ENCODE measurements at places on chromosomes 13 and 19.
A peak's percentile ranks its signal among the peaks of the same experiment; 100 is the strongest.

- no peak for DNase-seq
Observed at GRCh38 chr13:28012383-28012782, 23.9 kb upstream of the URAD start.

DNA sequence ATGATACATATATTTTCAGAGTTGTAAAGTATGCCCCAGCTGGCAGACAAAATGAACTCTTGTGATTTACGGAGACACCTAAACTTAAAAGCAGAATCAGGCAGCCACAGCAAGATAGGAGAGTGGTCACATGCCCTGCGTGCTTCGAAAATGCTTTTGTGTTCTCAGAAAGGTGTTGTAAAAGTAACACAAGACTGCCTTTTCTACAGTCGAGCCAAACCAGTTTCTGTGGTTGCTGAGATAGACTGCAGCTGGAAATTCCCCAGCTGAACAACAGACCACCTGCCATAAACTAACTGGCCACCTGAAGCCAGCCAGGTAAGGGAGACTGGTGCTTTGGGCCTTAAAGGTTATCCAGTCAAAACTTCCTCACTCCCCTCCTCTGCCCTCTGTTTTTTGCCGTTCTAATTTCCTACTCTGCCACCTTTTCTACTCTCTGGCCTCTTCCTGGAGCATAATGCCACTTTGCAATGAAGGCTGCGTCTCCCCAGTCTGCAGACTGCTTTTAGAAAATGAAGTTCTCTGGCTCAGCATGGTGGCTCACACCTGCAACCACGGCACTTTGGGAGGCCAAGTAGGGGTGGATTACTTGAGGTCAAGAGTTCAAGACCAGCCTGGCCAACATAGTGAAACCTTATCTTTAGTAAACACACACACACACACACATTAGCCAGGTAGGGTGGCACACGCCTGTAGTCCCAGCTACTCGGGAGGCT, 381.2 kb upstream of the SLITRK1 start:
- no peak for DNase-seq

DNA sequence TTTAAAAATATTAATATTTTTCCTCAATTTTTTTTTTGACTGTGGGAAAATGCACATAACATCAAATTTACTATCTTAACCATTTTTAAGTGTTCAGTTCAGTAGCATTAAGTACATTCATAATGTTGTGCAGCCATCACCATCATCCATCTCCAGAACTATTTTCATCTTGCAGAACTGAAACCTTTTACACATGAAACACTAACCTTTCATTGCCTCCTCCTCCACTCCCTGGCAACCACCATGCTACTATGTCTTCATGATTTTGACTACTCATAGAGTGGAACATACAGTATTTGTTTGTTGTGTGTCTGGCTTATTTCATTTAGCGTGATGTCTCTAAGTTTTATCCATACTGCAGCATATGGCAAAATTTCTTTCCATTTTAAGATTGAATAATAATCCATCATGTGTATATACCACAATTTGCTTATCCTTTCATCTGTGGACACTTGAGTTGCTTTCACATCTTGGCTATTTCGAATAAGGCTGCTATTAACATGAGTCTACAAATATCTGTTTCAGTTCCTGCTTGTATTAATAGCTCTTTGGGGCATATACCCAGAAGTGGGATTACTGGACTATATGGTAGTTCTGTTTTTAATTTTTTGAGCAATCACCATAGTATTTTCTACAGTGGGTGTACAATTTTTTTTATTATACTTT, 376.4 kb downstream of the MTUS2 start:
- no peak for DNase-seq

- no peak for DNase-seq
Observed at GRCh38 chr19:42330241-42330711, 4.8 kb downstream of the MEGF8 start.

DNA sequence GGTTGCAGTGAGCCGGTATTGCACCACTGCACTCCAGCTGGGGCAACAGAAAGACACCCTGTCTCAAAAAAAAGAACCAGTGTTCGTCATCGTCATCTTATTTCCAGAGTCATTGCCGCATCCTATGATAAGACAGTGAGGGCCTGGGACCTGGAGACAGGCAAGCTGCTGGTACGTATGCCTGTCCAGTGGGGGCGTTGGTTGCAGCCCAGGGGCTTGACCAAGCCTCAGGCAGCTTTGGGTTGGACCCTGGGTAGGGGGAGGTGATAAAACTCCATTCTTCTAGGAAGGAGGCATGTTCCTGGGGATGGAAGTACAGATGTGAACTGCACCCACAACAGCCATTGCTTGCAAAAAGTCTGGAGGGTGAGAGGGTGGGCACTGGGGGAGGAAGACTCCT, 15.6 kb downstream of the WDR88 start:
- no peak for DNase-seq

DNA sequence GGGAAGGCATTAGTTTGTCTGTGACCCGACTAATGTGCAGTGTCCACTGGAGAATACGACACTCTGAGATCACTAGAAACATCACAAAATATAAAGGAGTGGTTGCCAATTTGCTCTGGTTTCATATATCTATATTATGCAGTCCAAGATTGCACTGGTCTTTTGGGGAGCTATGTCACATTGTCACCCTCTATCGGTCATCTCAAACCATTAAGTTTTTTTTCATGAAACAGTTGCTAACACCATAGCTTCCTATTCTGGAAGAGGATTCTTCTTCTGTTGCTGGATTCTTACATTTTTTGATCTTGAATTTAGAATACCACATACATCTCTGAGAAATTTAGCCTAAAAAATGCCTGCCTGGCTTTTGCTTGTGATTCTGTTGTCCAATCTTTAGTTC, 168.6 kb downstream of the LACC1 start:
- DNase-seq: no peak

DNA sequence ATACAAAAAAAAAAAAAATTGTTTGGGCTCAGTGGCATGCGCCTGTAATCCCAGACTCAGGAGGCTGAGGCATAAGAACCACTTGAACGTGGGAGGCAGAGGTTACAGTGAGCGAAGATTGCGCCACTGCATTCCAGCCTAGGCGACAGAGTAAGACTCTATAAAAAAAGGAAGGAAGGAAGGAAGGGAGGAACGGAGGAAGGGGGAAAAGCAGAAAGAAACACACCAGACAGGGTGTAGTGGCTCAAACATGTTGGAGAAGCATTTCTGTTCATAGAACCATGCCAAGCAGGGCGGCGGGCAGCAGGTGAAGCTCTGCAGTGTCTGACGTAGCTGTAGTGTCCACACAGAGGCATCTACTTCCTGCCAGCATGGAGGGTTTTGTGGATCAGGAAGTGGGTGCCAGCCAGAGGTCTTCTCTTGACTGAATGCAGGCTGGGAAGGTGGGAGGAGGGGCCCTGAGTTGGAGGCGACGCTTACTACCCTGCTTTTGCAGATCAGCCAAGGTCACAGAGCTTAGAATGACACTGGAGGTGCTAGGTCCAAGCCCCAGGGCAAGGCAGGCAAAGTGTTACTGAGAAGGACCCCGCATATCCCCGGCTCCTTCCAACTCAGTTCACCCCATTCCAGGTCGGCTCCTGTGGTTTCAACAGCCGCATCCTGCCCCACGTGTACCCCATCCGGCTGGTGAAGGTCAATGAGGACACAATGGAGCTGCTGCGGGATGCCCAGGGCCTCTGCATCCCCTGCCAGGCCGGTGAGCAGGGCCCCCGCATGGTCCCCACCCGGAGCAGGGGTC, 11.6 kb upstream of the PGLS start:
- DNase-seq: no peak

GRCh38 chr13:43516401-43516833, 270.4 kb downstream of the ENOX1 start:
- DNase-seq: no peak

DNA sequence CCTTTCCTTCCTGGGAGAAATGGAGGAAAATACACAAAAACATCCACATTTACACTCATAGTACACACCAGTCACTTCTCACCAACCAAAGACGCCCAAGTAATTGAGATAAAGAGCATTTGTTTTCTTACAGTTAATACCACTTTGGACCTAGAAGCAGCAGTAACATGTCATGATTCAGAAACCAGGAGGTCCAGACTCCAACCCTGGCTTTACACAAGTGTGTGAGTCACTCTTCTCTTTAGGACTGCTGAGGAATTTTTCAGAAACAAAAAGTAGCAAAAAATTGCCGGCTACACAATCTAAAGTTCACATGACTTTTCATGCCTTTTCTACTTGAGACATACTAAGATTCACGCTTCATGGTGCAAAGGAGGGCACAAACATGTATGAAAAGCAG, 42.1 kb downstream of the TUBGCP3 start:
- DNase-seq: no peak

- DNase-seq: peak; percentile 68
Observed at GRCh38 chr19:35011737-35012682, 11.9 kb downstream of the GRAMD1A start.

- no peak for DNase-seq
Observed at GRCh38 chr13:26406791-26407190, 150.7 kb upstream of the WASF3 start.

- DNase-seq: peak; percentile 97
Observed at GRCh38 chr13:50124536-50125303, 109.5 kb downstream of the KCNRG start.

- DNase-seq: no peak
Observed at GRCh38 chr13:29498426-29499040, 97.0 kb downstream of the SLC7A1 start.

- no peak for DNase-seq
Observed at GRCh38 chr13:76296751-76297150, 589.5 kb downstream of the KCTD12 start.

- no peak for DNase-seq
Observed at GRCh38 chr19:46391296-46392251, 21.8 kb downstream of the CCDC8 start.

DNA sequence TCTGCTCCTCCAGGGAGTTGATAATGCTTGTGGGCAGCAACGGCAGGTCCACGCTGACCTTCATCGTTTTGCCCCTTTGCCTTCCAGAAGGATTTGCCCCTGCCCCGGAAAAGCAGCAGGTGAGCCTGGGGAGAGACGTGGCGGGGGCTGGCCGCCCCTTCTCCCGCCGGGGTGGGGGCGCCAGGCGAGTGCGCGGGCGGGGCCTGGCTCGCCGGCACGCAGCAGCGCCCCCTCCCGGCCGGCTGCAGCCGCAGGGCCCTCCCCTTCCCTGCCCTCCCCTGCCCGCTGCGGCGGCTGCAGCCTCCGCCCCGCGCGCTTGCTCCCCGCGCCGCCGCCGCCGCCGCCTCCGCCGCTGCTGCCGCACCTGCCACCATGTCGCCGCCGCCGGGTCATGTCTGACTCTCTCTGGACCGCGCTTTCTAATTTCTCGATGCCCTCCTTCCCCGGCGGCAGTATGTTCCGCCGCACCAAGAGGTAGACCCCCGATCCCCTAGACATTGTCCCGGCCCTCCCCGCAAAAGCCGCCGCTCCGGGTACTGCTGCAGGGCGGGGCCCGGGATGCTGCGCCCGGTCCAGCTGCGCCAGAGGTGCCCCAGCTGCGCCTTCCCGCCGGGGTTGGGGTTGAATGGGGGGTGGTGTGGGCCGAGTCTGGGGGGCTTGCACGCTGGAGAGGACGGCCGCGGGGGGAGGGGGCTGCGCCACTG, at the start of gene MAST1:
TSS of gene MAST1 (plus strand) at position 334 of the 704 bp plus-strand sequence. CDS start at position 392, 58 bp downstream.
- DNase-seq: no peak

Data from T-helper 2 cell (primary cell).